ENCODE measurements at places on chromosomes 3 and 15. TPM values are rescaled to one million over a fixed set of nuclear protein-coding genes. Genes with fewer than 3 reads are reported as not detected.

SPTBN5 gene
- total RNA-seq: 0.15 TPM

TLR9 gene
- 0.55 TPM for total RNA-seq

MON1A gene
- 14.6 TPM for total RNA-seq

CFAP92 gene
- 0.32 TPM for total RNA-seq

CCR9 gene
- not detected for total RNA-seq

CELSR3 gene
- total RNA-seq: 0.04 TPM

SMCO1 gene
- 16.9 TPM for total RNA-seq

HLTF gene
- total RNA-seq: 10.1 TPM

COX5A gene
- 819 TPM for total RNA-seq

MYRIP gene
- total RNA-seq: 1.1 TPM

LRRC49 gene
- 2.2 TPM for total RNA-seq

CLPX gene
- total RNA-seq: 70.0 TPM

DNA sequence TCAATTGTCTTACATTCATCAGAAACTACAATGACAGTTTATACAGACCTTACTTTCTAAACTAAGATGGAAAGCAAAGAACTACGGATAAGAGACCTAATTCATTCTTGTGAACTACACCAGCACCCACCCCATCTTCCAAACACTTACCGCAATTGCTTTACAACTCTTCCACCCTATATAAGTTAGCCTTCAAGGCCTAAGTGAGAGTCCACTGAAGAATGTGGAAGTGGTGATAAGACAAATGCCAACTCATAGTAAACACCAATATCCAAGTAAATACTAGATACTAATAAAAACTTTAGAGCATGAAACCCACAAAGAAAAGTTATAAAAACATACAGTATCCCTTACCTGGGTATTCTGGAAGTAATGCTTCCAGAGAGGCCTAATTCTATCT is 13.6 kb downstream of the ARF4 start:
- no peak overlapping the region for H3K27ac ChIP-seq
- H3K27me3 ChIP-seq: no peaks in the 10 kb centered on the region
- H3K36me3 ChIP-seq: peaks cover 53% of the 10 kb centered on the region
- H3K4me3 ChIP-seq: no peak overlapping the region
- peaks cover 12% of the 10 kb centered on the region for H3K4me1 ChIP-seq

GRCh38 chr3:125037498-125038150 is 18.2 kb downstream of the HEG1 start:
- no peak for DNase-seq
- H3K4me3 ChIP-seq: no peak overlapping the region
- H3K27me3 ChIP-seq: no peaks in the 10 kb centered on the region
- peaks cover 36% of the 10 kb centered on the region for H3K4me1 ChIP-seq
- no peaks in the 10 kb centered on the region for H3K36me3 ChIP-seq

DNA sequence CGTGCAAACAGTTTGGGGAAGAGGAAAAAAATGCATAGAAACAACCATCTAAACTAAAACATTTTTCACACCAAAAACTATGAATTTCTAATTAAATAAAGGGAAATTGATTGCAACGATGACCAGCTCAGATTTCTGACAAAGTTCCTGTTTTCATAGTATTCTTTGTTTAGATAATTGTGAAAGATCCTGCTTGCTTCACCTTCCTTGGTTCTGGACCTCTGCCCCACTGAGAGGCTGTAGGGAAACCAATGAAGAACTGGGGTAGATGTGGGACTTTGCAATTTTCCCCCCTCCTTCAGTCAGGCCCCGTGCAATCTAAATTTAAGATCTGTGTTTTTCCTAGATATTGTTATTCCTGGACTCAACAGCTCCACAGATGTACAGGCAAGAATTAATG is 13.8 kb upstream of the TEX264 start:
- H3K4me3 ChIP-seq: no peak overlapping the region
- no peaks in the 10 kb centered on the region for H3K4me1 ChIP-seq
- no peaks in the 10 kb centered on the region for H3K27me3 ChIP-seq
- peaks cover 11% of the 10 kb centered on the region for H3K36me3 ChIP-seq

DNA sequence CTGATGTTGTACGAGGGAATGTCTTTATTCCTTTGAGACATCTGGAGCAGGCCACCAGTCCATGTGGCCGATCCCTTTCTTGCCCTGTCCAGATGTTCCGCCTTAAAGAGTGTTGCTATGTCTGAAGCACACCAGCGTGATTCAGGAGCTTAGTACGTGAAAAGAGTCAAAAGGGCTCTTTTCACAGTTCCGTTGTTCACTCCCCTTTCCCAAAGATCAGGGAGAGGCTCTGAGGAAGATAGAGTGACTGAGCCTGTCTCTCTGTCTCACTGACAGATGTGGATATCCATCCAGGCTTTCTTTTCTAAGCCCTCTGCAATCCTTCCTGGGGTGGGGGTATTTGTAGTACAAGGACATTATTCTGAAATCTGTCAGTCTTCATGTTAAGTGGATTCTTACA is 262.5 kb upstream of the LRTM1 start:
- H3K36me3 ChIP-seq: no peaks in the 10 kb centered on the region
- no peak overlapping the region for H3K4me3 ChIP-seq

- H3K4me1 ChIP-seq: no peaks in the 10 kb centered on the region
- no peak for DNase-seq
- no peaks in the 10 kb centered on the region for H3K36me3 ChIP-seq
These were observed 28.6 kb upstream of the VEPH1 start for GRCh38 chr3:157531771-157532170.

DNA sequence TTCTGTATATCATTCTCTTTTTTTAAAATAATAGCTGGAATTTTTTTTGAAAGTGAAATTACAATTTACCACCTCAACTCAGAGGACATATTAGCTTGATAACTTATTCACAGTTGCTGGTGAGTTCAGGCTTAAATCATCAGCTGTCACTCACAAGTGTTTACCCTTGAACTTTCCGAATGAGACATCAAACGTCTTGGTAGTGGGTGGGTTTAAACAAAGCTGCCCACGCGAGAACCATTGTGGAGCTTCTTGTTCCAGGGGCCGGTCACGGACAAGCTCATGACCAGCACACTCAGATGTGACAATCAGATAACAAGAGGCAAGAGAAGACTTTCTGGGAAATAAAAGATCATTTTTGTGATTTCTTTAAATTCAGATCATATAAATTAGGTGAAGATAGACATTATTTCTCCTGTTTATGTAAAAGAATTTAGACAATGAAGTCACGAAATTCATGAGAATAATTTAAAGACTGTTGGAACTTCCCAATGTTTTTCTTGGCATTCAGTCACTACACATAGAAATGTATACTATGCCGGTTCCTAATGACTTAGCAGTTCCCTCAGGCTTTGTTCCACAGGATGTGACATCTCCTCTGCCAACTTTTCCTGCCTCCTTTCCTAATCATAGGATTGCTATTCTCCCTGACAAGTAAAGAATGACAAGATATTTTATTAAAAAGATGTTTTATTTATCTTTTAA is 29.3 kb downstream of the BTD start:
- H3K27ac ChIP-seq: peak overlapping the region; percentile 95
- no peaks in the 10 kb centered on the region for H3K27me3 ChIP-seq
- no peaks in the 10 kb centered on the region for H3K36me3 ChIP-seq
- peak overlapping the region; percentile 51 for H3K4me3 ChIP-seq
- no peak for DNase-seq

GRCh38 chr3:142976621-142977398 is 13.3 kb upstream of the PAQR9 start:
- peaks cover 13% of the 10 kb centered on the region for H3K4me1 ChIP-seq
- H3K4me3 ChIP-seq: no peak overlapping the region
- no peaks in the 10 kb centered on the region for H3K27me3 ChIP-seq
- H3K27ac ChIP-seq: peak overlapping the region; percentile 27
- peak; percentile 90 for DNase-seq
- no peaks in the 10 kb centered on the region for H3K36me3 ChIP-seq

DNA sequence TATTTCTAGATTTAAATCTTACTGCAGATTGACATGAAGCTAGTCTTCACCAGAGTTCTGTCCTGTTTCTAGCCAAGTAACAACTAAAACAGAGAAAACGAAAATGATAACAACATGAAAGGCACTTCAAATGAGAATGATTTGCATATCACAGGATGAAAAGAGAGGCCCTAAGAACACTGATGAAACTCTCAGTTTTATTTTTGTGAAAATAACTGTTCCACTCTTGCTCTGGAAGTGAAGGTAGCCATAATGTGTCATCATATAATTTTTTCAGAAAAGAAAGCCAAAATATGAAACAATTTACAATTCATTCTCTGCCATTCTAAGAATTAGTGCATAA is 274.4 kb downstream of the ADAMTSL3 start:
- no peaks in the 10 kb centered on the region for H3K36me3 ChIP-seq
- H3K4me3 ChIP-seq: no peak overlapping the region
- no peak overlapping the region for H3K27ac ChIP-seq
- DNase-seq: no peak

- H3K27me3 ChIP-seq: no peaks in the 10 kb centered on the region
- no peaks in the 10 kb centered on the region for H3K4me1 ChIP-seq
- H3K4me3 ChIP-seq: no peak overlapping the region
- no peak overlapping the region for H3K27ac ChIP-seq
- H3K36me3 ChIP-seq: no peaks in the 10 kb centered on the region
These were observed 1008.8 kb downstream of the ROBO2 start for GRCh38 chr3:78048698-78049097.

- H3K36me3 ChIP-seq: no peaks in the 10 kb centered on the region
- H3K4me1 ChIP-seq: peaks cover under 1% of the 10 kb centered on the region
- H3K4me3 ChIP-seq: no peak overlapping the region
- H3K27ac ChIP-seq: no peak overlapping the region
- no peaks in the 10 kb centered on the region for H3K27me3 ChIP-seq
These were observed 76.7 kb upstream of the MBNL1 start for GRCh38 chr3:152192050-152192449.

DNA sequence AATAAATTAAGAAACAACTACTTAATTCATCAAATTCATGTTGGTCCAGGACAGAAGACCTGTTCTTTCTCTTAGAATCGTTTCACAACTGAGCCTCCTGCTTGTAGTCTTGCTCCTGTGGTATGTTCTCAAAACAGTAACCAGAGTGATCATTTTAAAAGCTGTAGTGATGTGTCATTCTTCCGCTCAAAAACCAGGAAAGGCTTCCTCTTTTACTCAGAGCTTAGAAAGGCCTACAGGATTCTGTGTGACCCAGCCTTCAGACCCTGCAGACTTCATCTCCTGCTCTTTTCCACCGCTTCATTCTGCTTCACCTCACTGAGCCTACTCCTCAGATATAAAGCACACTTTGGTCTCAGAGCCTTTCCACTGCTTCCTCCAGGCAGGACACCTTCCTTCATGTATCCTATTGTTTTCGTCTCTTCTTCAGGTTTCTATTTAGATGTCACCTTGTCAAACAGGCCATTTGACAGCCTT is 22.7 kb downstream of the ST6GAL1 start:
- H3K27ac ChIP-seq: no peak overlapping the region
- no peaks in the 10 kb centered on the region for H3K36me3 ChIP-seq
- H3K27me3 ChIP-seq: no peaks in the 10 kb centered on the region

- no peak overlapping the region for H3K4me3 ChIP-seq
- no peaks in the 10 kb centered on the region for H3K36me3 ChIP-seq
- no peaks in the 10 kb centered on the region for H3K4me1 ChIP-seq
- no peaks in the 10 kb centered on the region for H3K27me3 ChIP-seq
These were observed 16.7 kb downstream of the ITIH4 start for GRCh38 chr3:52813810-52814209.

DNA sequence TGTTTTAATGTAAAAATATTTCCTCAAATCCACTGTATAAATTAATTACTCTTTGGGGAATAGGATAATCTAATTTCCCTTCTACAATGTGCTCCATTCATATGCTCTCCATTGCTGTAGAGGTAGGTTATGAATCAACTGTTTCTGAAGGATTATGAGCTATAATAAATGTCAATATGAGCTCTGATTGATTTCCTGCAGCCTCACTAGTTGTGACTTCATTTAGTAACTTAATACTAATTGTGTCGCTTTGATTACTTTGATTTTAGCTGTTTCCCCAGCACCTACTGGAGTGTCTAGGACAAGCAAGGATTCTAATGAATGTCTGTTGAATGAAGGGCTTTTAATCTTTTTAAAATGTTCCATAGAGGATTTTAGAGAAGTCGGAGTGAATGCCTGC is 236.8 kb upstream of the NR2E3 start:
- H3K36me3 ChIP-seq: no peaks in the 10 kb centered on the region
- H3K27ac ChIP-seq: no peak overlapping the region

GRCh38 chr3:10206166-10206511 is 41.4 kb downstream of the IRAK2 start:
- H3K27me3 ChIP-seq: no peaks in the 10 kb centered on the region
- no peaks in the 10 kb centered on the region for H3K36me3 ChIP-seq
- H3K27ac ChIP-seq: peak overlapping the region; percentile 91

DNA sequence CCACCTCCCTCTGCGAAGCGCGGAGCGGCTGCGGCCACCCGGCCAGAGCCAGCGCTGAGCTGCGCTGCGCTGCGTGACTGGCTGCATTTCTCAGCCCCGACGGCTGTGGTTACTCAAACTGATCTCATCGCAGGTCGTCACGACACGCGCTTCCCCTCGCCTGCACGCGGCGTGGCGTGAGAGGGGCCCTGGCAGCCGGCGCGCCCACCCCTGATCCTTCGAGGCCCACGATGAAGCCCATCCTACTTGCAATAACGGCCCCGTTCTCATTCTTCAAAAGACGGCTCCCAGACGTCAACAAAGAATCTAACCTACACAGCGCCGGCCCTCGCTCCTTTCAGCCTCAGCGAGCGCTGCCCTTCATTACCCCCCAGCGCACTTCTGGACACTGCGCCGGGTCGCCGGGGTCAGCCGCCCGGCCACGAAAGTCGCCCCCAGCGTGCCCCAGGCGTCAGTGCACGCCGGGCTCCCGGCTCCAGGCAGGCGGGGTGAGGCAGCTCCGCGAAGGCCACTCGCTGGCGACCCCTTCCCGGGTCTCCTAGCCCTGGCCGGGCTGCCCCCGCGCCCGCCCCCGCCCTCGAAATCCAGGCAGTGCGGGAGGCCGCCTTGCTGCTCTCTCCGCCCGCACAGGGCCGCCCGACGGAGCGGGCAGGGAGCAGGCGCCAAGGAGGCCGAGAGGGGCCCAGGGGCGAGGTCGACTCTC is 9.9 kb upstream of the LEKR1 start:
- H3K4me3 ChIP-seq: peak overlapping the region; percentile 73
- H3K4me1 ChIP-seq: peaks cover 25% of the 10 kb centered on the region
- DNase-seq: peak; percentile 65
- H3K36me3 ChIP-seq: no peaks in the 10 kb centered on the region
- peak overlapping the region; percentile 85 for H3K27ac ChIP-seq
- H3K27me3 ChIP-seq: no peaks in the 10 kb centered on the region

DNA sequence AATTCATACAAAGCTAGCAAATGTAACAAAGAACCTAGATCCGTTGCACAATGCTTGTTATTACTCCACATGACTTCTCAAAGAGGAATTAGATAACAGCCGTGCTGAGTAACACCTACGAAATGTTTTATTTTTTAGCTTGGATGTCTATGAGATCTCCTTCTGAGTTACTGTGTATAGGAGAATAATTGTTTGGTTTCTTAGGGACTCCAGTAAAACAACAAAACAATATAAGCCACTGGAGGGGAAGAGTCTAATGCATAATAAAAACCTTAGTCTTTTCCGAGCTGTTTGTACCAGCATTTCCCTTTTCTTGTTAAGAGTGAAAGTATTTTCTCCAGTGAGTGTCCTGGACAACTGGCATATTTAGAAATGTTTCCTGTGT is 15.6 kb downstream of the SNAP23 start:
- peak overlapping the region; percentile 9 for H3K27ac ChIP-seq
- no peak for DNase-seq

GRCh38 chr3:123660900-123661299 is 76.0 kb upstream of the HACD2 start:
- H3K36me3 ChIP-seq: no peaks in the 10 kb centered on the region
- H3K27ac ChIP-seq: peak overlapping the region; percentile 36
- no peak overlapping the region for H3K4me3 ChIP-seq
- H3K27me3 ChIP-seq: no peaks in the 10 kb centered on the region
